ENCODE measurements at places on chromosomes 16 and 17. TPM values are rescaled to one million over a fixed set of nuclear protein-coding genes. Genes with fewer than 3 reads are reported as not detected.

DNA sequence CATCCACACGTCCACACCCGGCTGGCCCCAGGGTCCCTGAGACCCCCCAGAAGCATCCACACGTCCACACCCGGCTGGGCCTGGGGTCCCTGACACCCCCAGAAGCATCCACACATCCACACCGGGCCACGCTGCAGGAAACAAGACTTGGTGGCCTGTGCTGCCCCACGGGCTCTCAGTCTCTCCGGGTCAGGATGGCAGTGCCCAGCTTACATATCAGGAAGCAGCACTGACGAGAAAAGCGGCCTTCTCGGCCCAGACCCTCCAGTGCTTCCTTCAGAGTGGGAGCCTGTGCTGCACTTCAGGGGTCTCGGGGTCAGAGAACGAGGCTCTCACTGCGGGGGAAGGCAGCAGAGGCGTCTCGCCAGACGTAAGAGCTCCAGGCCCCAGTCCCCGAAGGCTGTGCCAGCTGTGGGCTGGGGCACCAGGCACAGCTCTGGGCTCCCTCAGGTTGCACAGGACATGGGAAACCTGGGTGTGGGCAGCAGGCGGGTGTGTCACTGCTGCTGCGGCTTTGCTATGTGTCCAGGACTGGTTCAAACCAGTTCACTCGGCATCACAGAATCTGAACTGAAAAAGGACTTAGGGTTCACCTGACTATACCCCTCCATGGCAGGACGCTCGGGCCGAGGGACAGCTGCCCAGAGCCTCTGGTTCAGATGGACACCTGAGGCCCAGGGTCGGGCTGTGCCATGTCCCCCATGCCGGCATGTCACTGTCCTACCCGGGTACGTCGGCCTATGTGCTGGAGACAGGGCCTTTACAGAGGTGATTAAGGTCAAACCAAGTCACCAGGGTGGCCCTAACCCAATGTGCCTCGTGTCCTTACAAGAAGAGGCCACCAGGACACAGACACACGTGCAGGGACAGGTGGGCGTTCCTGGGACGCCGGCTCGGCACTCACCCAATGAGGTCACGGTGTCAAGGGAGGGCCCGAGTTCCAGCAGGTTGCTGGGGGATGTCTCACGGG lies 40.2 kb upstream of the CHMP6 start:
- no peak overlapping the region for H3K27ac ChIP-seq
- H3K4me1 ChIP-seq: no peaks in the 10 kb centered on the region
- H3K36me3 ChIP-seq: no peaks in the 10 kb centered on the region
- DNase-seq: peak; percentile 71

DNA sequence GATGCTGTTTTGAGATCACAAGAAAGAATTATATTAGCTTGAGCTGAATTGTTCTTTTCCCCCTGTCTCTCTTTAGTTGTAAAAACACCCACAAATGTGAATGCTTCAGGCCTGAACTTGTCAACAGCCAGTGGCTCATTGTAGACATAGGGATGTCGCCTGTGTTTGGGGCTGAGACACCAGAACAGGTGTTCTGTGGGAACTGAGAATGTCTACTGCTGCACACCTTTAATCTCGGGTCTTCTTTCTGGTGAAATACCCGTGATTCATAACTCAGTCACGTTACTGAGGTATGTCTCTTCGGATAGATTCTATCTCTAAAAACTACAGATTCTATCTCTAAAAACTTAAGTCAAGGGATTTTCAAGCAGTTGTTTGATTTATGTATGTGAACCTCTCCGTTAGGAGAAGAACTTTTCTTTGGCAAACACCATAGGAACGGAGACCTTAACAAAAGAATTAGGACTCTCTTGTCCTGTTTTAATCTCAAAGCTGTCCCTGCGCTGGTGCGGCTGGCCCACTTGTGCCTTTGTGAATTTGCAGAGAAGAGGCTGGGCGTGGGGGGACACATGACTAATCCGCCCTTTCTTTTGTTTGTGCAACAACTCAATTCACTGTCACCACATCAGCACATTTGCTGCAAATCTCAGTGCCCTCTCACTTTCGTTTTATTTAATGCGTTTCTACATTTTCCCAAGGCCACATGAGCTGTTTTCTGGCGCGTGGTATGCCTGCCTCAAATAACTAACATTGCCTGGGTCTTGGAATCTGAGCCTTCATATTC lies 643.0 kb downstream of the MAF start:
- H3K27me3 ChIP-seq: no peaks in the 10 kb centered on the region
- no peak overlapping the region for H3K27ac ChIP-seq
- DNase-seq: no peak
- no peak overlapping the region for H3K4me3 ChIP-seq
- no peaks in the 10 kb centered on the region for H3K4me1 ChIP-seq

- no peaks in the 10 kb centered on the region for H3K27me3 ChIP-seq
- H3K27ac ChIP-seq: no peak overlapping the region
- H3K36me3 ChIP-seq: no peaks in the 10 kb centered on the region
- DNase-seq: no peak
- no peak overlapping the region for H3K4me3 ChIP-seq
Observed at GRCh38 chr16:5619304-5619703, 521.7 kb upstream of the EEF2KMT start.

The CES5A gene
- polyA plus RNA-seq: not detected

The FAM234A gene
- 53.0 TPM for polyA plus RNA-seq

DNA sequence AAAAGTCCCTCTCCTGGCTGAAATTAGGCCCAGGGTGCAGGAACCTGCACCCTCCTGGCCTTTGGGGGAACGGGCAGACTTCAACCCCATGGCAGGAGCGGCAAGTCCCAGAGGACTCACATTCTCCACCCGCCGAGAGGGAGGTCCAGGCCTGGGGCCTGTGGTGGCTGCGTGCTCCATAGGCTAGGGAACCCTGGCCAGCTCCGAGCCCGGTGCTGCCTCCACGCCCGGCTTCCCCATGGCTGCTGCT lies 130 bp downstream of the CCDC78 start:
- no peaks in the 10 kb centered on the region for H3K36me3 ChIP-seq
- no peaks in the 10 kb centered on the region for H3K4me1 ChIP-seq
- DNase-seq: no peak
- no peaks in the 10 kb centered on the region for H3K27me3 ChIP-seq
- H3K4me3 ChIP-seq: no peak overlapping the region
